ENCODE measurements at places on chromosomes 13 and 19.

GRCh38 chr13:22933571-22934181, 247.1 kb upstream of the SGCG start:
- no peak for DNase-seq

DNA sequence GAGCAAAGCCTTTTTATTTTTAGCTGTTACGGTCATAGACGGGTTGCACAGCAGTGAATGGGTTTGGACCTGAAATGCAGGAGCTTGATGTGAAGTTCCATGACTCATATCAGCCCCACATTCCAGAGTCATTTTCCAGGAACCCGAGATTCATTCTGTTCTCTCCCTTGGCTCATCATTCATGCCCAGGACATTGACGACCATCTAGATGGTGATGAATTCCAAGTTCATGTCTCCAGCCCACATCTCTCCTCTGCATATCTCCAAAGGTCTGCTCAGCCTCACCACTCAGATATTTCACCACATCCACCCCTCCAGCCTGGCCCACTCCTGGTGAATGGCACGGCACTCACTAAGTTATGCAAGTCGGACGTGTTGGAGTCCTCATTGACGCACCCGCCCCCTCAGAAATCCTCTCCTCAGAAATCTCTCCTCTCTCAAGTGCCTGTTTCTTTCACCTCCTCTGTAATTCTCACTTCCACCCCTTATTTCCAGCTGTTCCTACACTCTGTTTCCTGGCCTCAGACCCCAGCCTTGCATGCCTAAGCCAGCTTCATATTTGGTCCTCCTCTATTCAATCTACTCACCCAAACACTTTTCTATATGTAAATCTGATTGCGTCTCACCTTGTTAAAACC, 83.1 kb downstream of the ALOX5AP start:
- DNase-seq, result no peak

- no peak for DNase-seq
These were observed 233.4 kb upstream of the CSNK1A1L start for GRCh38 chr13:37338726-37339385.

DNA sequence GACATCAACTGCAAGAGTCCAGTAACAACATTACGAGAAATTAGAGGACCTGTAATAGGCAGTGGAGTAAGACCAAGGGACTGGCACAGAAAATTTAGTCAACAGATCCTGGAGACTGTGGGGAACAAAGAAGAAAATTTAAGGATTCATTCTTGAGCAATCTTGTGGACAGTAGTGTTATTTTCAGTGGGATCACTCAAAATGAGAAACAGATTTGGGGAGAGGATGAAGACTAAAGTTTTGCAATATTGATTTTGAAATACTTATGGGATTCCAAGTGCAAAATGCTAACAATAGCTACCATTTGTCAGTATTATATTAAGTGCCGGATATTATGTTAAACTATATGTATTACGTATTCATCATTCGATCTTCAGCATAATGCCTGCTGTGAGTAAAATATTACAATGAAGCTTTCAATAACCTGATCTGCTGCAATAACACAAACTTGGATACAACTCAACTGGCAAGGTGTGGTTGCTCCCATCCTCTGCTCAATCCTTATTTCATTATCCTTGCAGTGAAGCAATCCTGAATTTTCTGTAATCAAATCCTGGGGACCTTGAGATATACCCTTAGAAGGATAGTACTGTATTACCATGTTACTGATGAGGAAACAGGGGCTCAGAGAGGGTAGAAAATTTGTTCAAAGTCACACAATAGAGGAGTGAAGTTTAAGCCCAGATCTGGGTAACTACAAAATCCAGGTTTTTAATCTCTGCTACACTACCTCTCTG, 84.2 kb downstream of the SACS start:
- DNase-seq, result no peak

DNA sequence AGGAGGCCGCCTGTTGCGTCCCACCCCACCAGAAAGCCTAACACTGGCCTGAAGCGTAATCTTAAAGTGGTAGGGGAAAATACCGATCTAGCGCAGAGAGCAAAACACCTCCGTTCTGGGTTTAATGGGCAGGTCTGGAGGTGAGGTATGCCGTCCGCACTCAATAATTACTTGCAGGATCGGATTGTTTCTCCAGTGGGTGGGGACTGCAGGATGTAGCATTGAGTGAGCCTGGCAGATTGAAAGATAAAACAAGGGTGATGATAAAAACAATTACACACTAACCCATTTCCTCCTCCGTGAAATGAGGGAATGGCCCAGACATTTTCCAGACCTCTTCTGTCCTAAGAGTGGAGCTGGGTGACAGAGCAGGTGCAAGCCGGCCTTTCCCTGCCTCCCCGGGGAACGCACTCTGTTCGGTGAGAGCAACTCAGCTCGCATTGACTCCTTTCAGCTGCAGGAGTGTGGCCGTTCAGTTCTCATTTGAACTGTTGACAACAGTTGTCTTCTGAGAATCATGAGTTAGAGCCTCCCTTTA, 110.2 kb upstream of the DOCK9 start:
- no peak for DNase-seq

DNA sequence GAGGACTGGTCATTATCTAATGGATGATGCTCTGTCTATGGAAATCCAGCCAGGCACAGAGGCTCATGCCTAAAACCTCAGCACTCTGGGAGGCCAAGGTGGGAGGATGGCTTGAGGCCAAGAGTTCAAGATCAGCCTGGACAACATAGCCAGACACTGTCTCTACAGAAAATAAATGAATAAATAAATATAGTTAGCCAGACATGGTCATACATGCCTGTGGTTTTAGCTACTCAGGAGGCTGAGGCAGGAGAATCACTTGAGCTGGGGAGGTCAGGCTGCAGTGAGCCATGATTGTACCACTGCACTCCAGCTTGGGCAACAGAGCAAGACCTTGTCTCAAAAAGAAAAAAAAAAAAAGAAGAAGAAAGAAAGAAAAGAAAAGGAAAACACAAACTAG, 234.7 kb downstream of the TSHZ3 start:
- no peak for DNase-seq

- DNase-seq, result no peak
These were observed 12.2 kb downstream of the TMEM160 start for GRCh38 chr19:47036097-47036651.

GRCh38 chr19:4301590-4302242, 473 bp downstream of the TMIGD2 start:
- no peak for DNase-seq

DNA sequence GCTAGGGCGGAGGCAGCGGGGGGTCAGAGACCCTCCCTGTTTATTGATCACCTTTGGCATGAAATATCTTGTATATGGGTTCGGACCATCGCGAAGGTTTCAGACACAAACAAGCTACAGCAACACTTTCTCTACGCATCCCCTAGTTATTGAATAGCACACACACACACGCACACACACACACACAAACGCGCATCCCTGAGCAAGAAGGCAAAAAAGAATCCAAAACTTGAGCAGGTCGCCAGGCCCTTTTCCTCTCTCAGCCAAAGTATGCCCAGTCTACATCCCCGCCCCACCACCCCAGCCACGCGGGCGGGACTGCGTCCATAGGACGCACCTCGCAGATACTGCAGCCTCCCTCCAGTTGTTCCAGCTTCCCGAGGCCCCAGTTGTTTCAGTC, 16.0 kb downstream of the POU4F1 start:
- DNase-seq, result no peak

DNA sequence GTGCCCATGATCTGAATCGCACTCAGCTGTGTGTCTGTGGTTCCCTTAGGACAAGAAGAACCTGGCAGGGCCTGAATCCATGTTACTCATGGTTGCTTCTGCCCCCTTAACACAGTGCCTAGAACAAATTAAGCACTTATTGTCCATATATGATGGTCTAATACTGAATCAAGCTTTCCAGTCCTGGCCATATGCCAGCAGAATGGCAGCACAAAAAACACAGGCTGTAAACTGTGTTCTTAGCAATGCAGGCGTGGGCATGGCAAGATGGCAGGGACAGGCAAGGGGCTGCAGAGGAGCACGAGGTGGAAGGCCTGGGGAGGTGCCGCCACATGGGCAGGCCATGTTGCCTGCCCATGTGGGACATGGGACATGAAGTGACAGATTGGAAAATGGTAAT, 68.2 kb downstream of the LATS2 start:
- DNase-seq, result no peak

DNA sequence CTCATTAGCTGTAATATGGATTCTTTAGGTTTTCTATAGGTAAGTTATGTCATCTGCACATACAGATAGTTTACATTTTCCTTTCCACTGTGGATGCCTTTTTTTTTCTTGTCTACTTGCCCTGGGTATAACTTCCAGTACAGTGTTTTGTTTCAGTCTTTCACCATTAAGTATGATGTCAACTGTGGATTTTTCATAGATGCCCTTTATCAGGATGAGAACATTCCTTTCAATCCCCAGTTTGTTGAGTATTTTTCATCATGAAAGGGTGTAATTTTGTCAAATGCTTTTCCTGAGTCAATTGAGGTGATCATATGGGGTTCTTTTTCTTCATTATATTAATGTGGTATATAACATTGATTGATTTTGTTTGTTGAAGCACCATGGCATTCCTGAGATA, 43.6 kb upstream of the SACS start:
- no peak for DNase-seq

DNA sequence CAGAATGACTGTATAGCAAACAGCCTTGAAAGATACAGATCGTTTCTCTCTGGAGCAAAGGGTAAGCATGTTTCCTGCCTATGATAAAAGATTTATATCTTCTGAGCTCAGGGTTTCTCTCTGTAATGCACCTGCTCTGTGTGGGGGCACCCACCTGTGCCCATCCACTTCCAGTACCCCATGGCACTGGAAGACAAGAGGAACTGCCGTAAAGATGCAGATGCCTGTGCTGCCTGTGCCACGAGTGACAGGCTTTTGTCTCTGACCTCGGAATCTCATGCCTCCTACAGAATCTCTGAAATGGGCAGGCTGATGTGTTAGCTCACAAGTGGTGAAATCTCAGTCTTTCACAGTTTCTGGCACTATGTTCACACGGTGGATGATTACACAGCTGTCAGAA, 50.3 kb upstream of the ATP11A start:
- no peak for DNase-seq

GRCh38 chr19:1080360-1081161, 13.6 kb downstream of the ARHGAP45 start:
- no peak for DNase-seq

GRCh38 chr13:111516712-111517640, 196.5 kb downstream of the TEX29 start:
- DNase-seq, result no peak

GRCh38 chr13:107942030-107942617, 273.2 kb downstream of the LIG4 start:
- no peak for DNase-seq
